Naive thymus-derived CD4-positive, alpha-beta T cell (primary cell): ENCODE measurements at places on chromosomes 13 and 19. TPM values are rescaled to one million over a fixed set of nuclear protein-coding genes. Genes with fewer than 3 reads are reported as not detected.

ZNF525 gene
- total RNA-seq = 19.7 and 21.2 TPM in 2 replicates

ACTMAP gene
- 13.7 TPM in 2 replicates for total RNA-seq

NEK5 gene
- total RNA-seq = not detected

ZNF570 gene
- total RNA-seq = 8.5 TPM

KLK7 gene
- not detected in 2 replicates for total RNA-seq

SIGLECL1 gene
- not detected for total RNA-seq

OR4F17 gene
- not detected for total RNA-seq

SIGLEC14 gene
- total RNA-seq = 2.4 TPM

DNA sequence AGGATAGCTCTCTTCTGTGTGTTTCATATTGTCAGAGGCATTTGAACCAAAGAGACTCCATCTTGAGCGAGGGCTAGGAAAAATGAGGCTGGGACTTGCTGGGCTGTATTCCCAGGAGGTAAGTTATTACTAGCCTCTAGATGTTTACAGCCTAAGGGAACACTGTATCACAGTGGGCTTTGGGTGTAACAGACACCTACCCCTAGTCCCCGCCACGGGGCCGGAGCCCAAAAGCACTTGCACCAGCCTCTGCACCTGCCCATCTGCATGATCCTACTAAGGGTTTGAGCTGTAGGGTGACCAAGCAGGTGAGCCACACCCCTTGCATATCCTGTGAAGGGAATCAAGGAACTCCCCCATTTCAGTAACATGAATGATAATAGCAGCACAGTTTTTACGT lies 1972.2 kb downstream of the OLFM4 start:
- DNase-seq = no peak

- DNase-seq = no peak
Measured at GRCh38 chr19:33806434-33806881, 9.8 kb downstream of the KCTD15 start.

DNA sequence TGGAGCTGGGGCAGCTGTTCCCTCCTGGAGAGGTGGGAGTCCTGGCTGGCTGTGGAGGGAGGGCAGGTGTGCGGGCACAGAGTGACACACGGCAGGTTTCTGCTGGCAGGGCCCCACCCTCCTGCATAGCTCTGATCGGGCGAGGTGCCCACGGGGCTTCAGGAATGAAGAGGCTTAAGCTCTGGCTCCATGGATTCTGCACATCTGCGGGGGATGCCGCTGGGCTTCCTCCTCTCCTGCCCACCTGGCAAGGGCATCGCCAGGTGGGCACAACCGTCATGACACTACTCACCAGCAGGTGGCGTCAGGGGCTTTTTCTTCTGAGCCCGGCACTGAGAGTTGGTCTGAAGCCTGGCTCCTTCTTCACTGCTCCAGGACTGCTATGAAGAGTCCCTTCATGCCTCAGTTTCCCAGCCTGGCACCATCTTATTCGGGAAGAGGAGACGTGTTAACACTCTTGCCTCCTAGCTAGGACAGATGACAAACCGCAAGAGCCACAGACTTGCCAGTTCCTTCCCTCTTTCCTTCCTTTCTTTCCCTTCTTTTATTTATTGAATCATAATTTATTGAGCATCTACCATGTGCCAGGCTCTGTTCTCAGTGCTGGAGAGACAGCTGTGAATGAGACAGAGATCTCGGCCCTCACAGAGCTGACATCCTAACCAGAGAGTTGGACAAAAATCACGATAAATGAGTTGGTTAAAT lies 15.2 kb upstream of the PAK4 start:
- peak; percentile 63 for DNase-seq

- DNase-seq = peak; percentile 87
Measured at GRCh38 chr19:21568816-21569493, 63.6 kb downstream of the ZNF429 start.

DNA sequence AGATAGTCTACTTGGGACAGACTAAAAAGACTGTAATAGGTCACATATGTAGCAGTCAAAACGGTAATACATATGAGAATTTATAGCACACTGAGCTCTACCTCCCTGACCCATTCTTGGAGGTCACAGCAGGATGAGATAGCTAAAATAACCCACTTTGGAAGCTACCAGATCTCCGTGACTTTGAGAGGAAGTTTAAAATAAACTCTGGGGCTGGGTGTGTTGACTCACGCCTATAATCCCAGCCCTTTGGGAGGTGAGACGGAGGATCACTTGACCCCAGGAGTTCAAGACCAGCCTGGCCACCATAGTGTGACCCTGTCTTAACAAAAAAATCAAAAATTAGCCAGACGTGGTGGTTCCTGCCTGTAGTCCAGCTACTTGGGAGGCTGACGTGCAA lies 45.3 kb downstream of the DHRS12 start:
- DNase-seq = no peak

DNA sequence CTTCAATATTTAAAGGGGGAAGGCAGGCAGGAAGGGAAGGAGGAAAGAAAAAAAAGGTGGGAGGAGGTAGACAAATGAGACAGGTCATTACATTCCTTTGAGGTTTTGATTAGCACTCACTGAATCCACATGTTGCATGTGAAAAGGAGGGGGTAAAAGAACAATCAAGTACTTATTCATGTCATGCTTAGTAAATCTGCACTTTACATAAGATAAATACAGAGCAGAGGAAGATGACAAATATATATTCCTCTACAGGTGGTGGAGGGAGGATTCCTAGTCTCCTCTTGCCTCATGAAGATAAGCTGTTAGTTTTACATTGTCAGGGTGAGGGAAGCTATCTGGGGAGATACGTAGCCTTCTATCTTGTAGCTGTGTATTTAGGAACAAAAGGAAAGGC lies 1645.4 kb upstream of the SPRY2 start:
- no peak for DNase-seq

DNA sequence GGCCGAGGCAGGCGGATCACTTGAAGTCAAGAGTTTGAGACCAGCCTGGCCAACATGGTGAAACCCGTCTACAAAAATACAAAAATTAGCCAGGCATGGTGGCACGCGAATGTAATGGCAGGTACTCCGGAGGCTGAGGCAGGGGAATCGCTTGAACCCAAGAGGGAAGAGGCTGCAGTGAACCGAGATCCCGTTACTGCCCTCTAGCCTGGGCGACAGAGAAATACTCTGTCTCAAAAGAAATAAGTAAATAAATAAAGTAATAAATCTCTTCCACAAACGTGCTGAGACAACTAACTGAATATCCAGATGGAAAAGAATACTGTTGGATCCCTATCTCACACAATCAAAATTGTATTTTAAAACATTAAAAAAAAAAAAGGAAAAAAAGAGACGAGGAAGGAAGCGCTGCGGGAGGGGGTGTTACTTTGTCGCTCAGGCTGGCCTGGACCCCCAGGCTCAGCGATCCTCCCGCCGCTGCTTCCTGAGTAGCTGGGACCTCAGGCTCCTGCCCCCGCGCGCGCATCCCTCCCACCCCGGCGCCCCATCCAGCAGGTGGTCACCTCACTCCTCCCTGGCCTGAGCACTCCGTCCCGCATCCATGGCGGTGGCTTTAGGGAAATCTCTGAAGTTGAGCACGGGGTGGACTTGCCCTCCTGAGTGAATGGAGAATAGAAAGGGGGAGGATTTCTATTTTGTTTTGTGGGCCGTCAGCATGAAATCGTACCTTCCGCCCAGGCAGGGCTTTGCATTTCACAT lies 628 bp upstream of the ZNF813 start:
- DNase-seq = no peak
